ENCODE measurements at places on chromosomes 7 and 10.

DNA sequence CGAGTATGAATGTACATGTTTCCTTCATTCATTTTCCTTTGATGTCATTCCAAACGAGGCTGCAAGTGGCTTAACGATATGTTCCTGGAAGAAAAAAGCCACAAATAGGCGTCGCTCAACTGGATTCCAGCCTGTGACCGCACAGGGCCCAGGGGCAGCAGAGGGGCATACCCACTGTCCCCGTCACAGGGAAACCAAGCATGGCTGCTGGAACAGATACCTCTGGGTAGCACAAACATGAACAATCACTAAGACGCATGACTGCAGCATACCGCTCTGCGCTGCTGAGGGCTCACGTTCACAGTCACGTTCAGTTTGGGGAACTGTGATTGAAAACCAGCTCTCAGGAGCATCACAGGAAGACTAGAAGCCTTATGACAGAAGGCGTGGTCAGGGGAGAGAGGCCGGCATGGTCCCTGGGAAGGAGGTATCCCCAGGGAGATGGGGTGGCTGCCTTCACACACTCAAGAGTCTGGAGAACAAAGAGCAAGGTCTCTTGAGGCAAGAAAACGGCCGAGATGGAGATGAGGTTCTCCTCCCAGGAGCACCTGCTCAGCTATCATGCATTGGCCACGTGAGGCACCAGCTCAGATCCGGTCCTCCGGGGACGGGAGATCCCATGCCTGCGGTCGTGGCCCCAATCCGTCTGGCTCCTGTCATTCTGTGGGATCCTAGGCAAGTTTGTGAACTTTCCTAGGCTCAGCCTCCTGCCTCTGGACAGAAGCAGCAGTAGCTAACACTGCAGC is 213.6 kb downstream of the DIP2C start:
- no peak for DNase-seq

- DNase-seq, result no peak
These were observed 949.7 kb upstream of the C7orf33 start for GRCh38 chr7:147640821-147641220.

GRCh38 chr10:23065181-23065948 is 30.0 kb upstream of the MSRB2 start:
- DNase-seq, result no peak

DNA sequence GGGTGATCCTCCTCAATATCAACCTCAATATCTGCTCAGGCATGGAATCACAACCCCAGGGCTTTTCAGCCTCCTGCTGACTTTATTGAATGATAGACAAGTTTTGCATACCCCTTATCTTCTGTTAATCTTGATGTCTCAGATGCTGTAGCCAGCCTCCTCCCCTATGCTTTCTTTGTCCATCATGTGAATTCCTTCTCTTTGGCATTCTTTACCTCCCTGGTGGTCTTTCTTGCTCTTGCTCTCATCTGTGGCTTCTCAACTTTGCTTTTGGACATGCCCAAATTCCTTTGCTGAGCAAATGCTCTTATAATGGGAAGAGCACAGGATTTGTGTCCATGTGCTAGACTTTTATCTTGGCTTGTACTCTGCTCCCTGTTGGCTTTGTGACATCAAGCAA is 73.4 kb upstream of the FAM13C start:
- no peak for DNase-seq

DNA sequence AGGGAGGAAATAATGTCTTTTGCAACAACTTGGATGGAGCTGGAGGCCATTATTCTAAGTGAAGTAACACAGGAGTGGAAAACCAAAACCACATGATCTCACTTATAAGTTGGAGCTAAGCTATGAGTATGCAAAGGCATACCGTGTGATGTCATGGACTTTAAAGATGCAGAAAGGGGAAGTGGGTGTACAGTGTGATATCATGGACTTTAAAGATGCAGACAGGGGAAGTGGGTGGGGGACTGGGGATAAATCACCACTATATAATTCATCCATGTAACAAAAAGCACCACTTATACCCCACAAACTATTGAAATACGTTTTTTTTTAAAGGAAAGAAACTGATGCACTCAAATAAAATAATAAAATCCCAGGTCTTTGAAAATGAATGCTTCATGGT is 29.5 kb downstream of the LYZL2 start:
- no peak for DNase-seq

GRCh38 chr7:135900065-135900546 is 77.1 kb downstream of the MTPN start:
- DNase-seq, result no peak

DNA sequence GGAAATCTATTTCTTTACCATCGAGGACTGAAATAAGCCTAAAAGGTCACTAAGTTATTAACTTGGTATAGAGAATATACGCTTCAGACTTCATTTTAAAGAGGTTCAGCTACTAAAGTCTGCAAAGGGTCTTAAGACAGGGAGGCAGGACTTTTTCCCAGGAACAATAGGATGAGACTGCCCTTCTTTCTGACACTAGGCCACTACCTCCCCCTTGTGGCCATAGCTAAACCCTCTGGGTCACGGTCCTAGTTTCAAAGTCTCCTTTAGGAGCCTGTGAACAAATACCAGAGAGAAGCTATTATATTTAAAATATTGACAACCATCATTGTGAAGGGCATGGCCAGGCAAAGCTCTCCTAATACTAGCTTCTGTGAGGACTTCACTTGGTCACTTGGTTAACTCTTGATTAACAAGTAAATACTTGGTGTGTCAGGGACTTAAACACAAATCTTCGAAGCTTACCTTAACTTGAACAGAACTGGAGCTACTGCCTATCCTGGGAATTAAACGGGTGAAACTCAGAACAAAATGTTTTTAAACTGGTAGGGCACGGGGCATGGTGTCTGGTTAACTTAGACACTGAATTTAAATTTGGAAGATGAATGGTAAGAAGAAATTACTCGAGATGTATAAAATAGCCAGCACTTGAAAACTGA is 75.6 kb downstream of the CCDC6 start:
- DNase-seq, result no peak

GRCh38 chr10:46523962-46524471 is 32.4 kb downstream of the GPRIN2 start:
- no peak for DNase-seq

DNA sequence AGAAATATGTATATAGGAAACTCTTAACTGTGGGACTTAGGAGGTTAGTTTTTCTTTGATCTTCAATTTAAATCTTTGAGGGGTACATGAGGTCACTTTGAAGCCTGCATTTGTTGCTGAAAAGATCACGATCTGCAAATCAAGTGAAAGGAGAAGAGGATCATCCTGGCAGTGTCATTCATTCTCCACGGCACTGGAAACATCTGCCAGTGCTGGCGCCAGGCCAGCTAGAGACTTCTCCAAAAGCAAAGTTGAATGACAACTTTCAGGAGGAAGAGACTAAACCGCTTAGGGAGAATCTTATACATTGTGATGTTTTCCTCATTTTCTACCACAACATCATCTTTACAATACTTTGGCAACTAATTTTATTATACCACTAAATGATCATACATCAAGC is 42.5 kb downstream of the MRC1 start:
- DNase-seq, result no peak

GRCh38 chr10:93757801-93758507 is at the start of gene LGI1:
LGI1 (plus strand) TSS chr10:93757936; CDS start chr10:93758145, 209 bp downstream.
- no peak for DNase-seq

All from activated CD4-positive, alpha-beta T cell treated with anti-CD3 and anti-CD28 coated beads, Interleukin-2, amount 50 U/mL, for 24 hours (primary cell).